ENCODE measurements at places on chromosomes 13 and 19.

- no peak for DNase-seq
Measured at GRCh38 chr13:101838323-101838722, 385.8 kb downstream of the ITGBL1 start.

DNA sequence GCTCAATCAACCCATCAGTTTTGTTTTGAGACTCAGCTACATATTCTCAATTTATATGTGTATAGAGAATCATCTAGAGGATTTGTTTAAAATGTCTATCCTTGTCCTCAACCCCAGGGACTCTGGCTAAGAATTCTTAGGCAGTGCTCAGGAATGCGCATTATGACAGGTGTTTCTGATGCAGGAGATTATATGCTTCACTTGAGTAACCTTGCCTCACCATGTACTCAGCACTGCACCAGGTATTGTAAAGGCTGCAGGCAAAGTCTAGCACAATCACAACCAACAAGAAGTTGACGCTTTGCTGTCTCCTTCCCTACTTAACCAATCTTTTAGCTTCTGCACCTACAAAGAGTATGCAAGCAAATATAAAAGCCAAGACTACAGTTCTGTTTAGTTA, 79.6 kb downstream of the LACC1 start:
- no peak for DNase-seq

GRCh38 chr19:6057651-6058517, 52.4 kb downstream of the RFX2 start:
- DNase-seq = no peak

GRCh38 chr19:2602391-2603181, 99.9 kb downstream of the GNG7 start:
- DNase-seq = no peak

- DNase-seq = no peak
Measured at GRCh38 chr13:43464578-43465264, 322.1 kb downstream of the ENOX1 start.

DNA sequence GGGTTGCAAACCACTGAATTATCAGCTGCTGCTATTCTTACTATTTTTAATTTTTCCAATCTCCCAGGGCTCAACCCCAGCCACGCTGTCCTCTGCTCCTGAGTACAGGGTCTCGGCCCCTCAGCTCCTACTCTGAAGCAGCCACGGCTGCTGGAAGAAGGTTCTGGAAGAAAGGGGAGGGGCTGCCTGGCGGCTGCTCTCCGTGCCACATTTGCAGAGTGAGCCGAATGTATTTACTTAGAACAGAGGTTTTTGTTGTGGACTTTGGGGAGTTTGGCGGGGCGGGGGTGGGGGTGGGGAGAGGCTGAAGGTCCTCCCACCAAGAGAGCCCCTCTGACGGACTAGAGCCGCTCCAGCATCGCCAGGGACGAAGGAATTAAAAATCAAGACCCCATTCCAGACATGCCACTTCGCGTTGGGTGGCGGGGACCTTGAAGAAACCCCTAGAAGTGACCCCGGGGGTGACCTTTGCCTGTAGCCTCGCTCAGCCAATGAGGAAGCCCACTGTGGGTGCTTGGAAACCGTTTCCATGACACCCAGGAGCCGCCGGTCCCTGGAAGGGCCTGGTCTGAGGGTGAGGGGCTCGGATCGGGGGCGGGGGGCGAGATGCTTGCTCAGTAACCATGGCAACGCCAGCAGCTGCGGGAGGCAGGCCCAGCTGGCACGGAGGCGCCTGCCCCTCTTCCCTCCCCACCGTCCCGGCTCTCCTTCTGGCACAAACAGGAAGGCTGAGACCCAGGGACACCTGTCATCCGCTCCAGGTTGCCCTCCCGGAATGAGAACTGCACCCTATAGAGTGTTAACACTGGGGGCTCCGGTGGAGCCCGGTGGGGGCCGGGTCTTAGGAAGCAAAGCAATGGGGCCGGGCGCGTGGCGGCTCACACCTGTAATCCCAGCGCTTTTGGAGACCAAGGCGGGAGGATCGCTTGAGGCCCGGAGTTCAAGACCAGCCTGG, 54.2 kb upstream of the PTPRS start:
- DNase-seq = no peak

DNA sequence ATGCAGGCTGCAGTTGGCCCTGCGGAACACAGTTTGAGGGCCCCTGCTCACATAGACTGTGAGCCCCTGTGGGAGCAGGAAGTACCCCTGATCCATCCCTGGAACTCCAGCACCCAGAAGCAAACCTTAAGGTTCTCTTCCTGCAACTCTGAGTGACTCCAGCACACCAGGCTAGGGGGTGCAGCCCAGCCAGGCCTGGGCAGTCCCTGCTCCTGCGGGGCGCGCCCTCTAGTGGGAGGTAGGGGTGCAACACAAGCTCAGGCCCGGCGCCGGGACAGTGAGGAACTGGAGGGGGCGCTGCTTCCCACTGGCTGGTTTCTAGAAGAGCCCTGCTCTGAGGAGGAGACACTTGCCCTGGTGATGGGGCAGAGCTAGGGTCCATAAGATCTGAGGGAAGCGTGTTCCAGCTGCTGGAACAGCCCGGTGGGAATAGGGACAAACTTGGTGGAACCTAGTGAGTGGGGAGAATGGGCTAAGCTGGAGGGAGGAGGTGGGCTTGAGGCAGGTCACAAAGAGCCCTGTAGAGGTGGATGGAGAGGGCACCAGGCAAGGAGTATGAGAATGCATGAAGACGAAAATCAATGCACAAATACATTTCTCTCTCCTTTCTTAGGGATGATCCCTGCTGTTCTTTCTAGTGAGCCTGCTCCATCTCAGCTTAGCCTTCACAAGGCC, 5.0 kb downstream of the ZSCAN5A start:
- DNase-seq = peak; percentile 53

DNA sequence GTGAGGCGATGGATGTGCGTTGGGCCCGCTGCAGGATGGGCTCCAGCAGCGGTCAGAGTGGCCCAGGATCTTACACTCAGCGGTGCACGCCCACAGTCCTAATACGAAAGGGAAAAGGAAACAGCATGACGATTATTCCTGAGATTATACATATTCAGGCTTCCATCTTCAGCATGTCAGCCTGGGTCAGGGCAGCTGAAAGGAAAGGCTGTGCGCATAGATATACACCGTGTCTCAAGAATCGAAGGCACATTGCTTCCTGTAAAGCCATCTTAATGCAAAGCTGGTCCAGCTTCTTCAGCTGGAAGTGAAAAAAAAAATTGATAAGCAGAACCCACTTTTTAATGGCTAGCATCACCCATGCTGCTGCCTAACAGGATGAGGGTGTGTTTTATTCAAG, 3.6 kb downstream of the PCDH8 start:
- no peak for DNase-seq

- no peak for DNase-seq
Measured at GRCh38 chr19:18764591-18765051, 26.5 kb downstream of the COMP start.

- DNase-seq = no peak
Measured at GRCh38 chr19:30434797-30435594, 62.8 kb downstream of the ZNF536 start.

DNA sequence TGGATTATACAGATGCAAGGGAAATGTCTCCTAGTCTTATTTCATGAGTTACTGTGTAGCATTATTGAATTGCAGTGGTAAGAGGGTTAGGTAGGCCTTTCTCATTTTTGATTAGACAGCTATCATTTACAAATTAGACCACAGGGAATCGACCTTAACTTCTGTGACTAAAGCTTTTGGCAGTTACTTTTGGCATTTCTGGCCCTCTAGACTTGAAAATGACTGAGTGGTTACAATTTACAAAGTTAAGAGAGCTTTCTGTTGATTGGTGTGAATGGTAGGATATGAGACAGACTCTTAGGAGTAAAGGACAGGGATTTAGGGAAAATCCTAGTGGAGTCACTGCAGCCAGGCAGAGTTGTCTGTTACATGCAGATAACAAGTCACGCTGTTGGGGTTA, 86.1 kb downstream of the GGACT start:
- no peak for DNase-seq

- no peak for DNase-seq
Measured at GRCh38 chr13:113623491-113624234, 34.3 kb downstream of the ATP4B start.

DNA sequence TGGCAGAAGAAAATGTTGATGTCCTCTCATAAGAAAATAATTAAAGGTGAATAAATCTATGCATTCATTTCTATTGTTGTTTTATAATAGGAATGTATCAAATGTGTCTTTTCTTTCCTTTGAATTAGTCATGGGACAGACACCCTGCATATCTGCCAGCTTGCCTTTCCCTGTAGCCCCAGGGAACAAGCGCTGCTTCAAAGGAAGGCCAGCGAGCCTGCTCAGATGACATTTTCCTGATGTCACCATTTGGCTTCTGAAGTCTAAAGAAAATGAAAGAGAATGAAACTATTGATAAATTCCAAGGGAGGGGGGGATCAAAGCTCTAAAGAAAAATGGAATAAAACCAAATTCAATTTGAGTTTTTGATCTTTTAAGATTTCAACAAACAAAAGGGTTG, 574.8 kb downstream of the IRS2 start:
- no peak for DNase-seq

GRCh38 chr13:25232937-25233515, 54.3 kb downstream of the MTMR6 start:
- no peak for DNase-seq

DNA sequence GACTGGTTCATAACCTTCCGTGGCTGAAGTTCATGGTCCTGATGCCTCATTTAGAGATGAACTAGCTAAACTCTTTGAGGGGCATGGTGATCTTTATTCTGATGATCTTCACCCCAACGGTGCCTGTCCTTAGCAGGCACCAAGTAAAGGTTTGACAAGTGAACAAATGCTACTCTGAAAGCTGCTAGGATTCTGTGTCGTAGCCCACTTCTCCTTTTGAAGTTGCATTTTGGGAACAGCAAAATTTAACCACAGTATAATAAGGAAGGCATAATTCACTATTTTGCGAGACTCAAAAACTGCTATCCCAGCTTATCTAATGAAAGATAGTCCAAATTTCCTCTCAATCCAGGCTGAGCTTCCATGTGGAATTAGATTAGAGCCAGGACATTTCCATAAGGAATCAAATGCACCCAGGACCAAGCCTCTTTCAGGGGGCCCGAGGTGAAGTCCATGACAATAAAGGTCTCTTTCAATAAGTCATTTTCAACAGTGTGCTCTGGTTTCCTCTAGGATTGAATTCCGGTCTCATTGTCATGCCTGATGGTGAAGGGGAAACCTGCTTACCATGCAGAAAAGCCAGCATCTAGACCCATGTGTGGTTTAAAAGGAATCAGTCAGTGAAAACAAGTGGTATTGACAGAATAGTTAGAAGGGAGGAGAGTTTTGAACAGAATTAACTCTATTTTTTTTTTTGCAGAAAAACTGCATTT, 23.1 kb downstream of the SIAH3 start:
- DNase-seq = no peak

GRCh38 chr19:4988770-4989251, 19.9 kb downstream of the KDM4B start:
- no peak for DNase-seq

DNA sequence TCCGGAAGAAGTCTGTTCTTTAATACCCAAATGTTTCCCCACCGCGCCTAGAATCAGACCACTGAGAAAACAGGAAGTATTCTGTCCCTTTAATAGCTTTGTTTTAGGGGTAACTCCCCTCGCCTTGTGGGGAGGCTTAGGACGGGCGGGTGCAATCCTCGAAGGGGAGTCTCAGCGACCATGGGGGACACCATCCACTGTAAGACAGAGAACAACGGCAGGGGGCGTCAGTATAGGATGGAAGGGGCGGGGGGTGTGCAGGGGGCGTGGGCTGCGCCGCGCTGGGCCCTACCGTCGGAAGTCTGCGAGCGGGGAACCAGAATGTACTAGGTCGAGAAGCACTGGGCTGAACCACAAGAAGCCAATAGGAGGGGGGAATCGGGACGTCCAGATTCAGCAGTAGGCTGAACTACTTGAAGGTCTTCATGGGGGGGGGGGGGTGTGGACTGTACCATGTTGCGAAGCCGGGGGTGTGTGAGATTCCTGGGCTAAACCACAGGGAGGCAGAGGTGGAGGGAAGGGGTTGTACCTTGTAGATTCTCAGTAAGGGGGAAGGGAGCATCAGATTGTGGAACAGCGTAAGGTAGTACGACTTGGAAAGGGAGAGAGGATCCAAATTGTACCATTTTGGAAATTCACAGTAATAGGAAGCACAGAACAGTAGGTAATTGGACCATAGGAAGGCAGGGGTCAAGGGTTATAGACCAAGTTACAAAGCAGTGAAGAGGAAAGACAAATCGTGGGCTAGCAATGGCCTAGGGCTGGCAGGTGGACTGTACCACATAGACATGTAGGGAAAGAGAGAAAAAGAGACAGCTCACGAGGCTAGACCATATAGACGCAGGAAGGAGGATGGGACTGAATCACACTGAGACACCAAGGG, 1.0 kb upstream of the DBP start:
- peak; percentile 87 for DNase-seq

DNA sequence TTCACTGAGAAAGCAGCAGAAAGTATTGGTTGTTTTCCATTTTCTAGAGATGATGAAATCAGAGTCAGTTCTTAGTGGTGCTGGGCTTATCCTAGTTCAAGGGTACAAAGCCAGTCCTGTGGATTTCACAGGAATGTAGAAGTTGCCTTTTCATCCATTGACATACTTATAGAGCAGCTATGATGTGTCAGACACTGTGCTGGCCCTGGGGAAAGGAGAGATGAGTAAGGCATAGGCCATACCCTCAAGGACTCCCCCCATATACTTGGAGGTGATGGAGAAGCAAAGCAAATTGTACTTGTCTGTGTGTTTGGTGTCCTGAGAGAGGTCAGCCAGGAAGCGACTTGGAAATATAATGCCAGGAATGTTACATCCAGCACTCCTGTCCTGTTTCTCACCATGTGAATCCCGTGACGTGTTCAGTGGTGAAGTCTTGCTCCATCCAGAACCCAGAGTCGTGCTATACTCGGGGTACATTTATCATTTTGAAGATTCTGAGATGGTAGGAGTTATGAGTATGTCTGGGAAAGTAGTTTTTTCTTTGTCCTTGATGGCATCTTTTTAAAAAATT, 22.6 kb downstream of the ERCC5 start:
- DNase-seq = no peak

GRCh38 chr19:3507371-3508120, 1.4 kb downstream of the FZR1 start:
- DNase-seq = peak; percentile 65

DNA sequence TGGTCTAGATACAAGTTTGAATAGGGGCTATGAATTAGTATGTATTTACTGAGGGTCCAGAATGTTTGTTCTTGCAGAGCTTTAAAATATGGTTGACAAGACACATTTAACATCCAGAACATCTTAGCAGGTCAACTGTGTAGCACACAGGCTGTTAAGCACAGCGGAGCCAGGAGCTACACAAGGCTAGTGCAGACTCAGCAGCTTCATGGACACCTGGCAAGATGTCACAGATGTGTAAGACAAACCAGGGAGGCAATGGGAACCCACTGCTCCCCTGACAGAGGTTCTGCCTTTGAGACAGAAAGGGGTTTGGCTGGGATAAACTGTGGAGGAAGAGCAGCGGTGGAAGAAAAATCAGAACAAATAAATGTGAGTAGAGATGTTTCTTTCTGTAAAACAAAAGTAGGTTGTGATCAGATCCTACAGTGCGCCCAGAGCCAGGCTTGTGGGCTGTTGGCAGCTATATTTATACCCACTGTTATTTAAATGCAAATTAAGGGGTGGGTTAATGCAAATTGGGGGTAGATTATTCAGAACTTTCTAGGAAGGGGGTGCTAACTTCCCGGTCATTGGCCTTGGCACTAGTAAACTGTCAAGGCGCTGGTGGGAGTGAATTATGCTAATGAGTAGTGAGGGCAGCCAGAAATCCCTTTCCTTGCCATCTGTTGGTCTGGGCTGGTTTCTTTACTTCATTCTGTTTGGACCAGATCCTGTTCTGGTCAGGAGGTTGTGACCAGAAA, 33.0 kb downstream of the MIPEP start:
- no peak for DNase-seq

- no peak for DNase-seq
Measured at GRCh38 chr13:94301487-94301886, 178.0 kb downstream of the DCT start.

GRCh38 chr19:54207983-54208783, 7.5 kb downstream of the RPS9 start:
- peak; percentile 39 for DNase-seq
